ENCODE measurements at places on chromosomes 4 and X.

DNA sequence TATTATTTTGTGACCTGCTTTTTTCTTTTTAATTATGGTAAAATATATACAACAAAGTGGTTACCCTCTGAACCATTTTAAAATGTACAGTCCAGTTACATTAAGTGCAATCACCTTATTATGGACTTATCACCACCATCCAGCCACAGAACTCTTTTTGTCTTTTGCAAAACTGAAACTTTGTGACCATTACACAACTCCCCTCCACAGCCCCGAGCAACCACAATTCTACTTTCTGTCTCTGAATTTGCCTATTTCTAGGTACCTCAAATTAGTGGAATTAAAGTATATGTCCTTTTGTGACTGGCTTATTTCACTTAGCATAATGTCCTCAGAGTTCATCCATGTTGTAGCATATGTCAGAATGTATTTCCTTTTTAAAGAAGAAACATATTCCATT is 39.3 kb upstream of the WWC2 start:
- DNase-seq = no peak

DNA sequence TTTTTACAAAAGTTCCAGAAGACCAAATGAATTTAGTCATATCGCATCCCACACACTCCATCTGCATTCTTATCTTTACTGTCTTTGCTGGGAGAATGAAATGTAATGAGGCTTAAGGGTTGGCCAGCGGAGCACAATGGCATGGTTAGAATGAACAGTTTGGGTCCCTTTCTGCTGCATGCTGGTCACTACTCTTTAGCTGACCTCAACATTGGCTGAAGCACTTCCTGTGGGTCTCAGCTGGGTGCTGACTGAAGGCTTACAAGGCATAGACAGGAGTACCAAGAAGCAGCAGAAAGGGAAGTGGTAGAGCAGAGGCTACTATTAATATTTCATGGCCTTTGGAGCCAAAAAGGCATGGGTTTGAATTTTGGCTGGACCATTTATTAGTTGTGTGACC is 159.4 kb upstream of the GPC4 start:
- no peak for DNase-seq

- no peak for DNase-seq
Observed at GRCh38 chr4:52617336-52618020, 41.6 kb downstream of the USP46 start.

- DNase-seq = no peak
Observed at GRCh38 chrX:11103006-11103405, 8.1 kb upstream of the HCCS start.

GRCh38 chr4:120688791-120689190 is 233.7 kb downstream of the PRDM5 start:
- no peak for DNase-seq

DNA sequence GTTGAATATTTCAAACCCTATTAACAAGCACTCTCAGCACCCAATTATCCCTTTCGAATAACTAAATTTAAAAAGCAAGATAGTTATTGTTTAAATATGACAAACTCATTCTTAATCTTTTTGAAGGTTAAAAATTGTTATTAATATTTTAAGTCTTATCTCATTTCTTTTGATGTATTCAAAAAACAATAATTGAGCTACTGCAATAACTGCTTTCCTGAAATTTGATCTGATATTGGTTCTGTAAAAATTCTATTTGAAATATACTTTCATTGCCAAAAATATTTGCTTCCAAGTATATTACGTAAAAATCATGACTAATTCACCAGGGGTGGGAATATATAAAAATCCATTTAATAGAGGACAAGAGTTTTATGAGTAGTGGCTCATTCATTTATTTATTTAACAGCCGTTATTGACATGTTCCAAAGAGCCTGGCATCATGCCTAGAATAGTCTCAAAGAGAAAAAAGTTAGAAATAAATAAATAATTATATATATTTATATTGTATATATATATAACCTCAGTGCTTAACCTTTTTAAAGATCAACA is 34.4 kb downstream of the GLRA3 start:
- no peak for DNase-seq

- DNase-seq = no peak
Observed at GRCh38 chr4:145154573-145154972, 25.8 kb downstream of the OTUD4 start.

DNA sequence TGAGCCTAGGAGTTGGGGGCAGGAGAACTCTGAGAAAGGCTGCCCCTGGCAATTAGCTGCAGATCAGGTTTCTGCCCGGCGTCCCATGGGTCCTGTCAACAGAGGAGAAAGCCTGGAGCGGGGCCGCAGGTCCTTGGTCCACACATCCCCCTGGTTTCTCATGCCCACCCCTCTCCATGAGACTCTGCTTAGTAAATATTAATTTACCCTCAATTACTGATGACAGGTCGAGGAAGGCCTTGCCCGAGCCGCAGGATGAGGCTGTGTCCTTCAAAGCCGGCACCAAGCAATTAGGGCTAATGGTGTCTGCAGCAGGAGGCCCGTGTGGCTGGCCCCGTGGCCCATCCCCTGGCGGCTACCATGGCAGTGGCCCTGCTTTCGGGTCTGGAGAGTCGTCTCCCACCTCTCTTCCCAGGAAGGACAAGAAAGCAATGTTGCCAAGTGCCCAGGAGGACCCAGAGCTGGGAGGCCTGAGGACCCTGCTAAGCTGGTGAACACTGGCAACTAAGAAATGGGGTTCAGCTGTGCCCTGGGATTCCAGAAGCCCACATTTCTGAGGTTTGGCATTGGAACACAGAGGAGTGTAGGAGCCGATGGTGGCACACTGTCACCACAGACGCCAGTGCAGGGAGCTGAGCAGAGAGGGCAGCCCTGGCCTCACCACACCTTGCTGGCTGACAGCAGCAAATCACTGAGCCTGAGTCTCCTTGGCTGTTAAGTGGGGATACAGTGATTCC is 114.6 kb downstream of the CPZ start:
- no peak for DNase-seq

GRCh38 chr4:111045992-111046391 is 423.1 kb upstream of the PITX2 start:
- no peak for DNase-seq

DNA sequence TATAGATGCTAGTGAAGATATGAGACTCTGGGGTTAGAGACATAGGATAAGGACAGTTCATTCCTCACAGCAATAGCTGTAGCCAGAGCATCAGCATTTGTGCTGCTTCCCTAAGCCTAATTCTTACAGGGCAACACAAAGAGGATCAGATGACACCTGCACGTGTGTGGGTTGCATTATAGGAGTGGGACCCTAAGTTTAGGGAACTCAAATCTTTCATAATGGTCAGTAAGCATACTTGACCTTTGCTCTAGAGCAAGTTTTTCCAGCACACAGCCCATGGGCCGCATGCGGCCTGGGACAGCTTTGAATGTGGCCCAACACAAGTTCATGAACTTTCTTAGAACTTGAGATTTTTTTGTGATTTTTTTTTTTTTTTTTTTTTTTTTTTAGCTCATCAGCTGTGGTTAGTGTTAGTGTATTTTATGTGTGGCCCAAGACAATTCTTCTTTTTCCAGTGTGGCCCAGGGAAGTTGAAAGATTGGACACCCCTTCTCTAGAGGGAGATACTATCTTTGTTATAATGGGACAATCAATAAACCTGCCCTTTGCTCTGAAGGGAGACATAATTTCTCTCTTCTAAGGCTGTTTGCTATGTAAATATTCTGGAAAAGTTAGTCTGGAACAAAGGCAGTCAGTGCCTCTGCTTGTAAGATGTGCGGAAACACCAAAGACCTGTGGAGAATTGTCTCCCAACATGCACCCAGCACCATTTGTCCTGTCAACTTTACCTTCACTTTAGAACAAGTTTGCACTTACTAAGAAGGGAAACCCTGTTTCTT is 650.2 kb downstream of the ZNF674 start:
- no peak for DNase-seq

DNA sequence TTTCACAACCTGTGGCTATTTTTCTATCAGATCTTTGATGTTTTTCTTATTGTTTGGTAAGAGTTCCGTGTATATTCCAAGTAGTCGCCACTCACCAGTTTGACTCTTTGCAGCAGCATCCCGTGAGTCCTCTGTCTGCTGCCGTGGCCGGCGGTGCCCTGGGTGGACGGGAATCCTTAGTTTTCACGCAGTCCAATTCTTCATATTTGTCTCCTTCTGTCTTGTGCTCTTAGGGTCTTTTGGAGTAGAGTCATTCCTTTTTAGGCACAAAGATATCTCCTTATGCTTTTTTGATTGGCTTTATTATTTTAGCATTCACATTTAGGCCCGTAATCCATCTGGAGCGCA is 94.9 kb upstream of the MSX1 start:
- no peak for DNase-seq

DNA sequence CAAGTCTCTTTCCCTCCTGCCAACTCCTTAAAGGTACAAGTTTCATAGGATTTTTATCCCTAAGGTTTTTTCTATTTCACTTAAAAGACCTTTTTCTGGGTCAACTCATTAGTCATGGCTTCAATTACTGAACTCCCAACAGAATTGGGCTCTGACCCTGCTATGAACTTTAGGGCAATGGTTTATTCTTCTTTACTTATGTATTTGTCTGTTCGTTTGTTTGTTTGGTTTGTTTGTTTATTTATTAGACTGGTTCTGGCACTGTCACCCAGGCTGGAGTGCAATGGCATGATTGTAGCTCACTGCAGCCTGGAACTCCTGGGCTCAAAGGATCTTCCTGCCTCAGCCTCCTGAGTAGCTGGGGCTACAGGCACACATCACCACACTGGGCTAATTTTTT is 5.9 kb upstream of the NOCT start:
- DNase-seq = no peak

DNA sequence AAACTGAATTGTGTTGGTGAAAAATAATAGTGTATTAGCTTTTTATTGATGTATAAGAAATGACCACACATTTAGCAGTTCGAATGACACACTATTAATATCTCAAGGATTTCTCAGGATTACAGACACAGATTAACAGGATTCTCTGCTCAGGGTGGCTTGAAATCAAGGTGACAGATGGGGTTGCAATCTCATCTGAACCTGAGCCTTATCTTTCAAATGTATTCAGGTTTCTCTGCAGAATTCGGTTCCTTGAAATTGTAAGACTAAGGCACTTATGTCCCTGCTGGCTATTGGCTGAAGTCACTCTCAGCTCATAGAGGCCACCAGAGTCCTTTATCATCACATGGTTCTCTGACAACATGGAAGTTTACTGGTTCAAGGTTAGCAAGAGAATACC is 1780.1 kb downstream of the ARAP2 start:
- no peak for DNase-seq

GRCh38 chrX:8284131-8284530 is 113.1 kb upstream of the VCX2 start:
- no peak for DNase-seq
